Activated CD4-positive, CD25-positive, alpha-beta regulatory T cell treated with anti-CD3 and anti-CD28 coated beads, Interleukin-2, amount 50 U/mL, for 24 hours (primary cell): ENCODE measurements at places on chromosomes 1 and 21.

DNA sequence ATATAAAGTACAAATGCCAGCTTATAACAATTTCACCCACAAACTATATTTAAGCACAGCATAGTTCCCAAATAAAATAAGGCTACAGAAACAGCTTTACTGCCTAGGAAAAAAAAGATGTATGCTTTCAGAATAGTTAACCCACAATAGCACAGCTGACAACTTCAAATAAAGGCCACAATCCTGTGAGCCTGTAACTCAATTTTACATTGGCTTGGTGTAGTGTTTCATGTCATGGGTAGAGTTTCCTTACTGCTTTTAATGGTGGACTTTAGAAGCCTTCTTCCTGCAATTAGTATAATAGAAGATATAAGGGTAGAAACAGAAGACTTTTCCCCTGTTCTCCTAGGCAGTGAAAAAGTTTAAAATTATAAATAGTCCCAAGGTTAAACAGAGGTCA lies 44.3 kb upstream of the ZC3H11B start:
- ATAC-seq: no peak

DNA sequence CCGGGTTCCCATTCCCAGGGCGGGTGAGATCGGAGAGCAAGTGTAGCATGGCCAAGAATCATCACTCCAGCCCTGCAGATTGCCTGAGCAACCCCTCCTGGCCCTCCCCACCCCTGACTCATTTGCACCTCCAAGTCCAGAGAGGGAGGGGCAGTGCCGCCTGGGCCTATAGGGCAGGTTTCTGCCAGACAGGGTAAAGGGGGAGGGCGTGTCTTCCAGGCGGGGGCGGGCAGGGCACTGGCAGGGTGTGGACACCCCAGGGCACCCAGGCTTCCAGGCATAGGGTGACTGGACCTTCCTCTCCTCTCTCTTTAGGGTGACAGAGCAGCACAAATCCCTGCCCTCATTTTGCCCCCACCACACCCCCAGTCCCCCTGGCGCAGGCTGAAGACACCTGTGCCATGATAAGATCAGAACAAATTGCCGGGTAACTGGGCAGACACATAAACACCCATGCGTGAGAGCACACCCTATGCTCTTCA lies 3.2 kb upstream of the CRYBG2 start:
- ATAC-seq: no peak

DNA sequence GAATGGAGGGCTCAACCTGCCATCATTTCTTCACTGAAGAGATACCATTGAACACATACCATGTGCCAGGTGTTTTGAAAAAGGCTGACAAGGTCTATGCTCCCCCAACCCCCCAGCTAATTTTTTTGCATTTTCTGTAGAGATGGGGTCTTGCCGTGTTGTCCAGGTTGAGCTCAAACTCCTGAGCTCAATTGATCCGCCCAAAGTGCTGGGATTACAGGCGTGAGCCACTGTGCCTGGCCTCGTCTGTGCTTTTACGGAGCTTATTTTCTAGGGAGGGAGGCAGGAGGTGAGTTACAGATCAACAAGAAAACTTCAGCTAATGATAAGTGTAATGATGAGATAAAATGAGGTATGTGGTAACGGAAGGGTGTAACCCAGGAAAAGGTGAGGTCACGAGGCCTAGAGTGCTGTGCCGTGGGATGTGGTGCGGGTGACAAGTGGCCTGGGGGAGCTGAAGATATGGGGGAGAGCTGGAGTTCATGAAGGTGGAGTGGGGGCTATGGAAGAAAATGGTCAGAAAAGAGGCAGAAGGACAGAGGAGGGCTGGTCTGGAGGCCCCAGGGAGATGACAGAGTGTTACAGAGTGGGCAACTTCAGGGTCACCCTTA lies 28.2 kb downstream of the FAAH start:
- no peak for ATAC-seq

DNA sequence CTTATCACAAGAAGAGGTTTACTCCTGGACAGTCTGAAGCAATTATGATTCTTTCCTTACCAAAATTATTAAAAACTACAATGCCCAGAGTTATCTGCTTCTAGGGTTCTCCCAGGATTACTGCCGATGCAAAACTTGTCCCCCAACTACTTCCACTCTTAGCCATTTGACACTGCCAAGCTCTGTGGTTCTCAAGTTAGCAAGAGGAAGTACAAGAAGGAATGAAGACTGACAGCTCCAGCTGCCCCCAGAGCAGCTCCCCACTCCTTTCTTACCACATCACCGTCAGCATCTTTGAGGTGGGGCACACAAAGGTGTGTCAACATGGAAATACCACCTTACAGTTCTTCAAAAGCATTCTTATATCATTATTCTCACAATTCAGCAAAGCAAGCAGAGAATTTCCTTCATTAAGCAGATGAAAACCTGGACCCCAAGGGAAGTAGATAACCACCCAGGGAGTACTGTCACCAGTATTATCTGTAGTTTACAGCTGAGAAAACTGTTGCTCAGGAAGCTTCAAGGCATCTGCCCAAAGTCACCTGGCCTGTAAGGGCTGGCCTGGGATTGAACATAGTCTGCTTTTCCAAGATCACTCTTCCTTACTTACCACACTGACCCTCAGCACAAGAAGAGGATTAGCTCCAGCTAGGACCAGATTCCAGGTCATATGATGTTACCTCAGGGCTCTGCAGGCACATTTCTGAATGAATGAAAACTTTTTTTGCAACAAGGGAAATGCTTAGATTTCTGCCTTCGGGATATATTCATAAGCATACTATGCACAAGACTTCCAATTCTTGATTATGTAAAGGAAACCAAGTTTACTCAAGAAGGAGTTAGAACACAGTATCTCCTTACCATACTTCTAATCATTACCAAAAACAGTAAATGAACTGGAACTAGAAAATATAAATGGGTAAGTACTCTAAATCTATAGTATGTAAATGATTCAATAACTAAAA lies 9.3 kb downstream of the PSMG1 start:
- no peak for ATAC-seq

DNA sequence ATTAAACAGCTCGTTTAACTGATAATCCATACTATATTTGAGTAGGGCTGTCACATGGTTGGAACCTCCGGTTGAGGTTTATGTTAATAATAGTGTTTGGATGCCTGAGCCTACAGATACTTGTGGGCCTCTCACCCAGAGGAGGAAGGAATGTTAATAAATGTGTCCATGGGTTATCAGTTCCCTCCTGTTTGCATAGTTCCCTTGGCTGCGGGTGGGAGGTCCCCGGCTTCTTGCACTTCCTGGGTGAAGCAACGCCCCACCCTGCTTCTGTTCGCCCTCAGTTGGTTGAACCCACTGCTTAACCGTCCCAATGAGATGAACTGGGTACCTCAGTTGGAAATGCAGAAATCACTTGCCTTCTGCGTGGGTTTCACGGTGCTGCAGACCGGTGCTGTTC lies 23.6 kb upstream of the GBP1 start:
- no peak for ATAC-seq

- no peak for ATAC-seq
These were observed 5.6 kb downstream of the OSBPL9 start for GRCh38 chr1:51622455-51622913.

GRCh38 chr1:174445817-174446216 lies 1.9 kb upstream of the GPR52 start:
- no peak for ATAC-seq
